Endothelial cell of umbilical vein (primary cell): ENCODE measurements at places on chromosomes 6 and 20.

- DNase-seq: no peak
- no peaks in the 10 kb centered on the region for H3K27me3 ChIP-seq
- H3K4me1 ChIP-seq: no peaks in the 10 kb centered on the region
Observed at GRCh38 chr20:48949304-48950170, 28.0 kb downstream of the ARFGEF2 start.

- H3K27ac ChIP-seq: no peak overlapping the region
- DNase-seq: peak; percentile 25
- no peaks in the 10 kb centered on the region for H3K4me1 ChIP-seq
- no peaks in the 10 kb centered on the region for H3K36me3 ChIP-seq
- no peak overlapping the region for H3K4me3 ChIP-seq
Observed at GRCh38 chr6:116438590-116439448, 22.4 kb upstream of the CALHM6 start.

DNA sequence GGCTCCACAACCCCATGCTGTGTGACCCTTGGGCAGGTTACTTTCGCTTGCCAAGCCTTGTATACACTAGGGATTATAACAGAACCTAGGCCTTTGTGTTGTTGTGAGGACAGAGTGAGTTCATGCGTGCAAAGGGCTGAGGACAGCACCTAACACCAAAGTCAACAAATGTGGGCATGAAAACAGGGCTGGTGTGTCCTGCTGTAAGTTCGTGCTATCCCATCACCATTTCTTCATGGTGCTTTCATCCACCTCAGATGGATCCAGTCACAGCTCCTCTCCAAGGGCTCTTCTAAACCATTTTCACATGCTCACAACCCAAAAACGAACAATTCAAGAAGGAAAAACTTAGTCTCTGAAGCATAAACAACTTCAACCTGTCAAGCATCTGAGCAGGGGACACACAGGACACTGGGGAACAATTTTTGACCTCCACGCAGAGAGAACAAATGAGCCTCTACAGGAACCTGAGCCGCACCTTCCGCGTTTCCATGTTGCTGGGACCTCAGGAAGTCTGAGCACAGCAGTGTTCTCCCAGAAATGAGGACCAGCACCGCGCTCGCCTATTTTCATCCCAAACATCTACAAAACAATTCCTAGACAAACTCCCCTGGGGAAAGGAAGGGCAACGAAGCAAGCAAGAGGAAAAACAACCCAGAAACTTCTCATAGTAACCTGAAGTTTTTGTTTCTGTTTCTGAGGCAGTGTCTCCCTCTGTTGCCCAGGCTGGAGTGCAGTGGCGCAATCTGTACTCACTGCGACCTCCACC is 3.1 kb downstream of the LRP11 start:
- peak; percentile 62 for DNase-seq
- H3K36me3 ChIP-seq: no peaks in the 10 kb centered on the region
- H3K4me3 ChIP-seq: no peak overlapping the region
- peaks cover 56% of the 10 kb centered on the region for H3K4me1 ChIP-seq
- peak overlapping the region; percentile 16 for H3K27ac ChIP-seq
- H3K27me3 ChIP-seq: no peaks in the 10 kb centered on the region

DNA sequence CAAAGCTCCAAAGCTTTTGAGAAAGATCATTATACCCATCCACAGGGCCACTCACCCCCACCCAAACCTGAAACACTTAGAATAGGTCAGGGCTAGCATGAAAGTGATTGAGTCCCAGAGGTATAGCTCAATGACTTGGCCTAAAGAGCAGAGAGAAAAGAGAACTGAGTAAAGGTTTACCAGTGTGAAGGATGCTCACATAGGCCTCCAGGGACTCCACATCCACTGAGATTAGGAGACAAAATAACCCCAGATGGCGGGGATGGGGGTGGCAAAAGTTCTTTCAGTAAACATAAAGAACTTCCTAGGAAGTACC is 12.2 kb downstream of the SAYSD1 start:
- no peak overlapping the region for H3K4me3 ChIP-seq
- H3K36me3 ChIP-seq: peaks cover 4% of the 10 kb centered on the region
- no peaks in the 10 kb centered on the region for H3K4me1 ChIP-seq
- no peak overlapping the region for H3K27ac ChIP-seq
- peaks cover 5% of the 10 kb centered on the region for H3K27me3 ChIP-seq

- H3K4me3 ChIP-seq: no peak overlapping the region
- no peaks in the 10 kb centered on the region for H3K36me3 ChIP-seq
- DNase-seq: no peak
Observed at GRCh38 chr6:137782166-137783039, 84.7 kb upstream of the TNFAIP3 start.

DNA sequence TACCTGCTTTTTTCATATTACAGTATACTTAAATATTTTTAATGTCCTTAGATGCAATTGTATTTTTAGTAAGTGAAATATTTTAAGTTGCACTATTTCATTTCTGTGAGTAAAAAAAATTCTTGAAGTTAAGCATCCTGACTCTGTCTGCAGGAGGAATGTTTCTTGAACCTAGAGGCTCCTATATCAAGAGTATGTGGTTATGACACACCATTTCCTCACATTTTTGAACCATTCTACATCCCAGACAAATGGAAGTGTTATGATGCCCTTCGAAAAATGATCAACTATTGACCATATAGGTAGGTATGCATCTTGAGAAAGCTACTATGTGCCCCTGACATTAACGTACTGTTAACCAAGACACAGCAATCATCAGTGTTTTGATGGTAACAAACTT is 237.0 kb downstream of the BCKDHB start:
- H3K27me3 ChIP-seq: no peaks in the 10 kb centered on the region
- H3K4me3 ChIP-seq: no peak overlapping the region
- DNase-seq: no peak
- no peaks in the 10 kb centered on the region for H3K36me3 ChIP-seq
- no peak overlapping the region for H3K27ac ChIP-seq
- H3K4me1 ChIP-seq: no peaks in the 10 kb centered on the region
